ENCODE measurements at places on chromosomes 5 and 9. TPM values are rescaled to one million over a fixed set of nuclear protein-coding genes. Genes with fewer than 3 reads are reported as not detected.

- DNase-seq = no peak
Observed at GRCh38 chr9:112043423-112043822, 131.7 kb downstream of the SUSD1 start.

DNA sequence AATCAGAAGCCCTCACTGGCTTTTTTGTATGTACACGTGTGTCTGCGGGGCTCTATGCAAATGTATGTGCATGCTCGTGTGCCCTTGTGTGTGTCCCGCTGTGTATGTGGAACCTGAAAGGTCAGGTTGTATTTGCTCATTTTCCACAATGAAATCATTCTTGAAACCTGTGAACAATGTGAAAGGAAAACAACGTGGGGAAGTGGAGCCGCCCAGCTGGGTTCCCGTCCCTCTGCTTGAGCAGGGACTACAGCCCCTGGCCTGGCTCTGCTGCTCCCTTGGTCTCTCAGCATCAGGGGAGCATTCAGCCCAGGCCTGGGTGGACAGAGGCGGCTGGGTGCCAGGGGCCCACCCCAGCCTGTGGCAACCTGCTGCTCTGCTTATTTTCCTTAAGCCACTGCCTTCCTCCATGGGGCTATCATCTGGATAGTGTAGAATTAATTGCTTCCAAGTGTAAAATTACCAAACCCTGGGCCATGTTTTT is 3.0 kb downstream of the ECSCR start:
- no peak for DNase-seq

DNA sequence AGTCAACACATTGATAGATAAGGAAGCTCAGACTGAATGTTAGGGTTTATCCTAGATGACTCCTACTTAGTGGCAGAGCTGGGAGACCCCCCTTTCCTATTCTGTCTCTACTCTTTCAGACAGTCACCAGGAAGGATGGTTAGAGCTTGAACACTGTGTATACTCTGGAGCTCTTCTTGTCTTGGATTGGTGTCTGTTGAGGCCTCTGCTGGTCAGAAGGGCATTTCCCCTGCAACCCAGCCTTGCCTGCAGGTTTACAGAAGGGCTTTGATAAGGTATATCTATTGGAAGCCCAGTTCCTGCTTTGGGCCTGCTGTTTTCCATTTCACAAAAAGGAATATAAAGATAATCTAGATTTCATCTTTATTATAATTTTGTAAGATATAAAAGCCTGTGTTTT is 71.8 kb downstream of the KDM4C start:
- no peak for DNase-seq

Gene FIBCD1
- not detected for total RNA-seq

Gene KIF27
- 2.2 TPM for total RNA-seq

DNA sequence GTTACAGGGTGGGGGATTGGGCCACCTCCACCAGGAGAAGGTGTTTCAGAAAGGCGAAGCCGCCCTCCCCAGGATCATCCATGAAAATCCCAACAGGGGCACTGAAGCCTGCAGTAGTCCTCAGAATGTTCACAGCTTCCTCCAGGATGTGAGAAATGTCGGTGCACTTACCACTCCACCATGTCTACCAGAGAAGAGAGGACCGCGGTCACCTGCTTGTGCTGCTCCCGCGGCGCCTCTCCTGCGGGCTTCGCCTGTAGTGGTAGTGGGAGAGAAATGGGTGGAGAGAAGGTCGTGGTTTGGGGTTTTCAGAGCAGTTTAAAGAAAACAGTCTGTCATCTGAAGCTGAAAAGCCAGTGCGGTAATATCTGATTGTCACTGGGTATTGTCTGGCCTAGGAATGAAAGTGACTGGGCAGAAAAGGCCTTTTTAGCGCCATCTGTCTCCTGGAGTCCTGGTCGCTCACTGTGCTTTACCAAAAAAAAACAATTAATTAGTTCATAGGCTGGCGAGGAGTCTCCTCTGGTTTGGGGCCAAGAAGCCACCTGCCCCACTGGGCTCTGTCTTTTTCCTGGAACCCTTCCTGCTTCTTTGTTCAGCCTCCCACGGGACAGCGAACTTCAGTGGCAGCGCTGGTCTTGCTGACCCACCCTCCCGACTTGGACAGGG is 23.0 kb upstream of the PPP1R26 start:
- DNase-seq = no peak

GRCh38 chr5:138932171-138932810 is 57.2 kb upstream of the LRRTM2 start:
- no peak for DNase-seq

DNA sequence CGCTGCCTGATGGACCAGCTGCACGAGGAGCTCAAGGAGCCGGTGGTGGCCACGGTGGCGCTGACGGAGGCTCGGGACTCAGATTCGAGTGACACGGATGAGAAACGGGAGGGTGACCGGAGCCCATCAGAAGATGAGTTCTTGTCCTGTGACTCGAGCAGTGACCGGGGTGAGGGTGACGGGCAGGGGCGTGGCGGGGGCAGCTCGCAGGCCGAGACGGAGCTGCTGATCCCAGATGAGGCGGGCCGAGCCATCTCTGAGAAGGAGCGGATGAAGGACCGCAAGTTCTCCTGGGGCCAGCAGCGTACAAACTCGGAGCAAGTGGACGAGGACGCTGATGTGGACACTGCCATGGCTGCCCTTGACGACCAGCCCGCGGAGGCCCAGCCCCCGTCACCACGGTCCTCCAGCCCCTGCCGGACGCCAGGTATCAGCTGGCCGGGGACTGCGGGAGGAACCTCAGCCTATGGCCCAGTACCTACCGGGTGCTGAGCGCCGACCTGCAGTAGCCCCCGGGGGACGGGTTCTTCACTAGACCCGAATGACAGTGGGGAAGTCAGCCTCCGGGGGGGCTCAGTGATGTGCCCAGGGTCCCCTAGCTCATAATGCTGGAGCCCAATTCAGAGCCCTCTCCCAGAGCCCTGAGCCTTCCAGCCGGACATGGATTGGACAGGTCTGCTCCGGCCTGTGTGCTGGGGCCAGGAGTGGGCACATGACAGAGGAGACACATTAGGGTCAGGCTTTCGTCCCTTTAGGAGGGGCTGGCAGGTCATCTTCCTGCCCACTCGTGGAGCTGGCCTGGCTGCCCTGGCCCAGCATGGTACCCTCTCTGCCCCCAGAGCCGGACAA is 33.0 kb downstream of the USP20 start:
- DNase-seq = no peak

Gene ESM1
- not detected for total RNA-seq

Gene NTNG2
- total RNA-seq = 0.38 TPM

Gene FRMPD1
- 0.88 TPM for total RNA-seq

Gene GHR
- total RNA-seq = 76.6 TPM

DNA sequence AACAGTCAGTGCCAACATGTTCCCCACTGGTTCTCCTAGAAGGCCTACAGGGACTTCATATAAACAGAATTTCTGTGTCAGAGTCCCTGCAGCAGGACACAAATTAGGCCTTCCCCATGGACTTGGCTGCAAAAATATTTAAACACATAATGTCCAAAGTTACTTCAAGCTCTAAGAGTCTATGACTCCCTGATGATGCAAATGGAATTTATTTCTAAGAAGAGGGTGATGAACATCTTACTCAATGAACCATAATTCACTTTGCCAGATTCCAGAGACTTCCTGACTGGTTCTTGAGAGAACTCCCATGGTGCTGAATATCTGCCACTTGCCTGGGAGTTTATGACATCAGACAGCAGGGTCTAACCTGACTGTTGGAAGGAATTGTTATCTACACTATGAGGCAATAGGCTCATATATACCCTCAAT is 32.7 kb upstream of the ADRA1B start:
- DNase-seq = no peak

DNA sequence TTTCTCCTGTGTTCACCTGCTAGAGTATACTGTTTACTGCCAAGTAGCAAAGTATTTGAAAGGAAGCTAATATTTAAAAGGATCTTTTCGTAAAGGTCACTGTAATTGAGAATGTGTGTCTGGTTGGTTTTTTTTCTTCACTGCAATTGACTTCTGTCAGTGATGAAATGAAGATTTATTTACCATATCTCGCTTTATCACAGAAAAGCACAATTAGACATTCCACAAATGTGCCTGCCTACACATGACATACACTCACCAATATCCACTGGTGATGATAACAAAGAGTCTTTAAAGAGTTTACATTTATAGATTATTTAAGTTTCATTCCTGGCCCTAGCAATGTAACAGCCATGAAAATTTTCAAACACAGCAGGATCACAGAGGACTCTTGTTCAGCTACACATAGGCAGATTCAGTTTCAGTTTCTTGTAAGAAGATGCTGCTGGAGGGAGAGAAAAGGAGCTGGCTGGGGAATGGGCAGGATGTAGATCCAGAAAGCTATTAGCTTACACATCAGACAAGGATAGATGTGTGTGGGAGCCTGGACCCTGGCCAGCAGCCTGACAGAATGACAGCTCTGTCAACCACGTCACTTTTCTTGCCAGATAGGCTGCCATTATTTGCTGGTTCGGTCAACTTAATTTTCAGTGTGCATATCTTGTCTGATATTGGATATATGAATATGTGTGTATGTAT is 104.0 kb downstream of the GDNF start:
- DNase-seq = no peak

Gene SURF1
- 59.9 TPM for total RNA-seq

GRCh38 chr9:92763721-92764380 is 782 bp downstream of the BICD2 start:
- DNase-seq = no peak

Measured in left lobe of liver (tissue), 2 donors.